Dermis microvascular lymphatic vessel endothelial cell (primary cell): ENCODE measurements at places on chromosomes 7 and 10.

DNA sequence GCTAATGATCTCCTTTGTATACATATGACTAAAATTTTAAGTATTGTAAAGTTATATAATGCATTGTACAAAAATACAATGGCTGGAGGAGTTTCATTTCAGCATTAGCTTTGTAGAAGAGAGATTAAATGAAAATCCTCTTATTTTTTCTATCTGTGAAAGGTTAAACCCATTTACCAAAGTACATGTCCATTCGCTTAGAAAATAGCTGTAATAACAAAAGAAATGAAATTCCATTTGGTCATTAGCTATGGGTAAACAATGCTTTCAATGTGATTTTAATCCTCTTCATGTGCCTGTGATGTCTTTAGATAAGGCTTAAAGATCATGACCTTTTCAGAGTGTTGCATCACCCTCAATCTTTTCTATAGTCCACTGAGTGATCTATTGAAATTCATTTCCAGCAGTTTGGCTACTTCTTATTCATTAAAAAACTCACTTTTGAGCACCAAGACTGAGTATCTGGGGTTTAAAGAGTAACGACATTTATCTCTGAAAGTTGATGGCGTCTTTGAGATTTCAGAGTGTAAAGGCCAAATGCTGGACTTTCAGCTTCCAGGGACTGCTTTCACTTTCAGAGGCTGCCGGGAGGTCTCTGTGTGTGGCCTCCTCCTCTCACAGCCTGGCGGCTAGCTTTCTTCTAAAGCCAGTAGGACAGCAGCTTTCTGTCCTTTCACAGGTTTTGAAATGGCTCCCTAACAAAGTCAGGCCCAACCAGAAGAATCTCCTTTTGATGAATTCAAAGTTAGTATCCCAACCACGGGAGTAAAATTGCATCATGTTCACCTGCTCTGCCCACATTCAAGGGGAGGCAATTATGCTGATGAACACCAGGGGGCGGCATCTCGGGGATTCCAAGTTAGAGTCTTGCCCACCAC is 701.4 kb upstream of the COBL start:
- DNase-seq = peak; percentile 11

GRCh38 chr10:9331583-9332008 is 1277.1 kb downstream of the GATA3 start:
- peak; percentile 50 for DNase-seq

DNA sequence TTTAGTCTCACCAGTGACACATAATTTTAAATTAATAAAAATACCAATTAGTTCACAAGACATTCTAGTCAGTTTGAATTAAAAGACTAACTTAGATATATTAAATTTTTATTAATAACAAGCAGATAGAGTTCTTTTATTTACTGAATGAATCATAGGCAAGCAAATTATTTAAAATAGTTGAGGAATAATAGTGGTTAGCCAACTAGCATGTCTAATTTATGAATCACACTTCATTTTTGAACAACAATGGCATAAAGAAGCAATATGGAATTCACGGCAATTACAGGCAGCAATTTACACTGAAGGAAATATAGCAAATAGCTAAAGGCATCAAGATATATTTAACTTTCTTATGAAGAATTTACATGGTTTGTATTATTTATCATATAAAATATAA is 187.0 kb upstream of the SLC26A5 start:
- no peak for DNase-seq

DNA sequence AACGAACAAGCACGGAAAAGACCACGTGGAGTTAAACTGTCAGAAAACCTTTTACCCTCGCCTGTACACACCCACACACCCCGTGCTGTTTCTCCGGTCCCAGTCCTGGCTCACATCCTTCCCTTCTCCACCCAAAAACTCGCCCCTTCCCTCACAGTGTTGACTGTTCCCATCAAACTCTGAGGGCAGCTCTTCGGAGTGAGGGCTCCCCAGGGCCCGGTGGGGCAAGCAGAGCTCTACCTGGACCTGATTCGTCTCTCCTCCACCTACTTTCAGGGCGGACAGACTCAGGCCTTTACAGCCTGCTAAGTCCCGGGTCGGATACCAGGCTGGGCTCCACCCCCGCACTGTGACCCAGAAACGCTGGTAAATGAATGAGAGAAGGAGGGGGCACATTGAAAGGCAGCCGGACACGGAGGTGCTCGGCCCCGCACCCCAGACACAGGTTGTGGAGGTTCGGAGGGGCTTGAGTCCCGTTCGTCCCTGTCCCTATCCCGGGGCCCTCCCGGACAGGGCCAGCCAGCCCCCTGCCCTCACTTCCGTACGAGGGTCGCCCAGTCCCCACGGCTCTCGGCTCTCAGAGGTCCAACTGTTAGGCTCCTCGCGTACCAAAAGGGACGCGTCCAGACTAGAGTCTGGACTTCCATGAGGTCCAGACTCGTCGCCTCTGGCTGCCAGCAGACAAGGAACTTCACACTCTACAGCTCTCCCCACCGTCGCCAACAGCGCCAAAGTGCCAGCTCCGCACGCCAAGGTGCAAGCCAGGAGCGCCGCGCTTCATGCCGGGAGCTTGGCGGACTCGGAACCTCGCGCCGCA is 31.7 kb upstream of the ASL start:
- DNase-seq = no peak

- DNase-seq = peak; percentile 70
These were observed 50.4 kb downstream of the CPEB3 start for GRCh38 chr10:92240289-92241157.

- no peak for DNase-seq
These were observed 242.0 kb downstream of the ZMYND11 start for GRCh38 chr10:377228-377627.

DNA sequence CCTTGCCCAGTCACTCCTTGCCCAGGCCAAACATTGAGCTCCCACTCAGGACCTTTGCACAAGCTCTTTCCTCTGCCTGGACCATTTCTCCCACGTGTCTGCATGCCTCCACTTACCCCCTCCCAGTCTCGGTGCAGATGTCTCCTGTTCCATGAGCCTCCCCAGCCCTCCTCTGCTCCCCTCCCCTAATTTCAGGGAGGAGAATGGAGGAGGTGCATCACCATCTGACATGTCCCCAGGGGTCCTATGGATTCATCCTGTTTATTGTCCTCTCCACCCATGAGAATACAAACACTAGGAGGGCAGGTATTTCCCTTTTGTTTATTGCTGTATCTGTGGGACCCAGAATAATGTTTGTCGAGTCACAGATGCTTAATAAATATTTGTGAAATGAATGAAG is 8.6 kb upstream of the GRID2IP start:
- DNase-seq = no peak

DNA sequence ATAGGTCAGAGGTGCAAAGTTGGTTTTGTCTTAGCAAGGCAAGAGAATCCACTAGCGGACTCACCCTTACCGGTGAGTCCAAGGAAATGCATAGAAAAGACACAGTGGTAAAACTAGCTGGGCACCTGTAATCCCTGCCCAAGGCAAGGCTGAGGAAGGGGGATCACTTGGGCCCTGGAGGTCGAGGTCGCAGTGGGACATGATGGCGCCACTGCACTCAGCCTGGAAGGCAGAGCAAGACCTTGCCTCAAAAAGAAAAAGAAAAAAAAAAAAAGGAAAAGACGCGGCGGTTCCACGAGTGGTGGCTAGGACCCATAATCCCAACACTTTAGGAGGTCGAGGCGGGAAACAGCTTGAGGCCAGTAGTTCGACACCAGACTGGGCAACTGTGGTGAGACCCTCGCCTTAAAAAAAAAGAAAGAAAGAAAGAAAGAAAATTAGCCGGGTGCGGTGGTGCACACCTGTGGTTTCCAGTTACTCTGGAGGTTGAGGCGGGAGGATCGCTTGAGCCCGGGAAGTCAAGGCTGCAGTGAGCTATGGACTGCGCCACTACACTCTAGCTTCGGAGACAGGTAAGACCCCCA is 820 bp upstream of the OTUD1 start:
- no peak for DNase-seq

DNA sequence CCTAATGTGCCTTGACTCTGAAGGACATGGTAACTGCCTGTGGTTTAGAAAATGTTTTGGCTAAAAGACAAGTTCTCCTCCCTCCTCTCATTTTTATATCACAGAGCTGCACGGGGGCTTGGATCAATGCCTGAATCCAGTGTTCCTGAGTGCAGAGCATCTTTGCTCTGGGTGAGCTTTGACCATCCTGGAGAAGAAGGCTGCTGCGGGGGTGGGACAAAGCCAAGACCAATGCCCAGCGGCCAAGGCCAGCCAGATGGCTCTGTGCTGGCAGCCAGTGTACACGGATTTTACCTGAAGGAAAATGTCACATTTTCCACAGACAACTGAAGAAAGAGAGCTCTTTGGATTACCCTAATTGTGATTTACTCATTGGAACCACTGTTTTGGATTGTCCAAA is 102.0 kb upstream of the TARP start:
- no peak for DNase-seq

GRCh38 chr7:30200591-30200990 is 65.8 kb downstream of the MTURN start:
- DNase-seq = no peak

GRCh38 chr7:151248346-151249033 is at the start of gene SMARCD3:
TSS of gene SMARCD3 (minus strand) at chr7:151248694. CDS start at chr7:151248562, 132 bp downstream.
- peak; percentile 66 for DNase-seq

- no peak for DNase-seq
These were observed 1.0 kb upstream of the NRP1 start for GRCh38 chr10:33335551-33335800.

DNA sequence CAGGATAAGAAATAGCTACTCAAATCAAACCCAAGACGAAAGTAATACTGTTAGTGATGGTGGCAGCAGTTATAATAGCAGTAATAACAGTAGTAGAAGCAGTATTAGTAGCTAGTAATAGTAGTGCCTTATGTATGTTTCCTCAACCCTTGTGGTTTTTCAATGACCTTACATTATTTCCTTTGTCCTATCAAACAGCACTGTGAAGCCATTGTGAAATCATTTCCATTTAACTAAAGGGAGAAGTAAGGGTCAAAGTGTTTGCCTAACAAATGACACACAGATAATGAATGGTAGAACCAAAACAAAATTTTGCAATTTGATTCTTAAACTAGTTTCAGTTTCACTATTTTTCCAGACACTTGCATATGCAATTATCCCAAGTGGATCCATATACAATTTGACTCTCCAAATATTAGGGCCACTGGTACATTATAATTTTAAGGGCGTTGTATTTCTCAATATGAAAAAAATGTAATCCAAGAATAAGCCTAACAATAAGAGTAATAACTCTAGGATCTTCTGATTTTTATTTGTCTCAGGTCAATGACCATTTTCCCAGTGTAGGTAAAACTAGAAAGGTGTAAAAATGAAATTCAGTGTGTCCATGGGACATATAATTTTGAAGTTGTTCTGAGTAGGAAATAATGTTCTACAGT is 33.7 kb upstream of the TMEM26 start:
- no peak for DNase-seq

DNA sequence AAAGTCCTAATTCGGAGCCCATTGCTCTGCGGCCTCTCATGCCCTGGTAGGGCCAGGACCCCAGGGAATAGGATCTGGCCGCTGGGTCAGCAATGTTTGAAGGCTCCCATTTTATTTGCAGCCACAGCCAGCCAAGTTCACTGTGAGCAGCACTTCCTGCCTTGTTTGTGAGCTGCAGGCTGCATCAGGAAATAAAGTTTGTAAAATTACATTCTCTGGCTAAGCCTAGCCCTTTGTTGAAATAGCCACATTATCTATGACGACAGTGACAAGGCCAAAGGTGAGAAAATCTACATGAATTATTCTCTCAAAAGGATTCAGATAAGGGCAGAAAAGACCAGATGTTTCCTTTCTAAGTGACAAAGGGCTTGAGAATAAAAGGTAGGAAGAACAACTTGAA is 23.7 kb upstream of the ITGB1 start:
- peak; percentile 97 for DNase-seq

DNA sequence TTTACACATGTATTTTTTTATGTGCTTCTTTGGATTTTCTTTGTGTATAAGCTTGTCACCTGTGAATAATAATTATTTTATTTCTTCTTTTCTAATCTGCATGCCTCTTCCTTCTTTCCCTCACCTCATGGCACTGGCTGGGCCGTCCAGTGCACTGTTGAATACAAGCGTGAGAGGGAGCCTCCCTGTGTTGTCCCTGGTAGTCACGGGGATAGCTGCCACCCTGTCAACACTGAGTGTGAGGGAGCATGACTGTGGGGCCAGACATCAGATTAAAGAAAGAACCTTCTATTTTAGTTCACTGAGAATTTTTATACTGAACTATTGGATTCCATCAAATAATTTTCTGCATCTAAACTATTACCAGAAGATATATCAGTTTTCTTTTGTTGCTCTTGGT is 187.9 kb downstream of the CDC14C start:
- no peak for DNase-seq
